ENCODE measurements at places on chromosomes 1 and 21.

- DNase-seq, result no peak
Observed at GRCh38 chr1:115827452-115828044, 13.4 kb downstream of the NHLH2 start.

DNA sequence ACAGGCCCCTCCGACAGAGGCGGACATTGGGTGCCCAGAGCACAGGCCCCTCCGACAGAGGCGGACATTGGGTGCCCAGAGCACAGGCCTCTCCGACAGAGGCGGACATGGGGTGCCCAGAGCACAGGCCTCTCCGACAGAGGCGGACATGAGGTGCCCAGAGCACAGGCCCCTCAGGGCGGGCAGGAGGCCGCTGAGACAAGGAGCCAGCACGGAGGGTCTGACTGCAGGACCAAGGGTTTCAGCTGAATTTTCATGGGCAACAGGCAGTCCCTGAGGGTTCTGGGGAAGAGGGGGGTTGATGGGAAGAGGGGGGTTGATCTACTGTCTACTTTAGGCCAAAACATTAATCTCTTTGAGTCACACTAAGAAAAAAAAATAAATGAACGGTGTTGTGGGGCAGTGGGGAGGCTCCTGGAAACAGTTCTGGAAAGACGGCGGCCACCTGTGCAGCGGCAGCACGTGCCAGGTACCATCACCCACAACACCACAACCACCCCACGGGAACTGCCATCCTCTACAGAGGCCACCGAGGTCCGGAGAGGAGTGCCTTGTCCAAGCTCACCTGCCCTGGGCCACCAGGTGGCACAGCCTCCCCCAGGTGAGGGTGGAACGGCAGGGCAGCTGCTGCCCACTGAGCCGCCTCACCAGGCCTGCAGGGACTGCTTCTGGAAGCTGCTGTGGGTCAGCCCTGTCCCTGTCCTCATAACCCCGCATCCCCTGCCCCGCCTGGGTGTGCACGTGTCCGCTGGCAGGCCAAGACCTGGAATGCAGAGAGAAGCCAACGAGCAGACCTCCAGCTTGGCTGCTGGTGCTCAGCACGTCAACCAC, 20.5 kb downstream of the PRDM15 start:
- no peak for DNase-seq

DNA sequence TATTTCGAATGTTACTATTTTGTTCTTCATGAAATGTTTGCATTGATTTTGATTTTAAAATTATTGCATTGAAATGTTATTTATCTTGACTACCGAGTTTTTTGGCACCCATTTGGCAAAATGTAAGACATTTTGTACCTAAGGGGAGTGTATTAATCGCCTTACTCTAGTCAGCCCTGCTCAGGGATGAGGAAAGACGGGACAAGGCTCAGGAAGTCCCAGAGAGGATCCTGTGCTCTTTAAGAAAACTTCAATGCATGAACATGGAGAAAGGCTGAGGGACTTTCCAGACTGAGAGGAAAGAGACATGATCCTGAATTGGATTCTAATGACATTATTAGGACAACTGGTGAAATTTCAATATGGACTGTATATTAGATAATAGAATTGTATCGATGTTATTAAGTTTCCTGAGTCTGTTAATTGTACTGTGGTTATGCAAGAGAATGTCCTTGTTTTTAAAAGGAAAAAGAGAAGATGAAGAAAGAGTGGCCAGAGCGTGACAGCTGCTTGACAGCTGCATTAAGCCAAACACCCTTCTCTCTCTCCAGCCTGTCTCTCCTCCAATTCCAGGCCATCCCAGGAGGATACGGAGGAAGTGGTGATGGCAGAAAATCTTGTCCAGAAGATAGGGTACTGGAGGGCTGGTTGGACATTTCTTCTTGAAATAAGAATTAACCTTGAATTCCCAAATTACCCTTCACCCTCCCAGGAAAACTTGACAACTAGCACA, 66.0 kb downstream of the PLEKHA6 start:
- no peak for DNase-seq

DNA sequence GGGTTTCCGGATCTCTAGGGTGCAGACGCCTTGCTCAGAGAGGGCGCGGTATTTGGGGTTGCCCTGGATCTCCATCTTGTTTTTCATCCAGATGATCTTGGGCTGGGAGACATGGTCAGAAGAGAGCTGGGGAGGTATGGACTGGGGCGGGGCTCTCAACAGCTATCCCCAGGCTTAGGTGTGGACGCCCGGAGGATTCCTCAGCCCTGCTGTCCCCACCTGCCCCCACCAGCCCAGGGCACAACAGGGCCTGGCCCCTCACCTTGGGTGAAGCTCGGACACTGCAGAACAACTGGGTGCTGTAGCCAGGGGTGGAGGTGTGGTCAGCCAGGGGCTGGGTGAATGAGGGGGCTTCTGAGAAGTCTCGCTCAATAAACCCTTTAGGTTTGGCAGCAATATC, 6.6 kb downstream of the MYBPH start:
- DNase-seq, result no peak

- no peak for DNase-seq
Observed at GRCh38 chr1:237507005-237507404, 383.7 kb downstream of the ZP4 start.

GRCh38 chr1:207883104-207883651, 27.7 kb downstream of the CD34 start:
- DNase-seq, result peak; percentile 30

GRCh38 chr1:62301726-62302390, 17.4 kb downstream of the KANK4 start:
- no peak for DNase-seq

GRCh38 chr1:66276218-66276617, 257.7 kb upstream of the SGIP1 start:
- DNase-seq, result peak; percentile 61

GRCh38 chr1:56963667-56964066, 2.1 kb downstream of the C8B start:
- DNase-seq, result no peak

DNA sequence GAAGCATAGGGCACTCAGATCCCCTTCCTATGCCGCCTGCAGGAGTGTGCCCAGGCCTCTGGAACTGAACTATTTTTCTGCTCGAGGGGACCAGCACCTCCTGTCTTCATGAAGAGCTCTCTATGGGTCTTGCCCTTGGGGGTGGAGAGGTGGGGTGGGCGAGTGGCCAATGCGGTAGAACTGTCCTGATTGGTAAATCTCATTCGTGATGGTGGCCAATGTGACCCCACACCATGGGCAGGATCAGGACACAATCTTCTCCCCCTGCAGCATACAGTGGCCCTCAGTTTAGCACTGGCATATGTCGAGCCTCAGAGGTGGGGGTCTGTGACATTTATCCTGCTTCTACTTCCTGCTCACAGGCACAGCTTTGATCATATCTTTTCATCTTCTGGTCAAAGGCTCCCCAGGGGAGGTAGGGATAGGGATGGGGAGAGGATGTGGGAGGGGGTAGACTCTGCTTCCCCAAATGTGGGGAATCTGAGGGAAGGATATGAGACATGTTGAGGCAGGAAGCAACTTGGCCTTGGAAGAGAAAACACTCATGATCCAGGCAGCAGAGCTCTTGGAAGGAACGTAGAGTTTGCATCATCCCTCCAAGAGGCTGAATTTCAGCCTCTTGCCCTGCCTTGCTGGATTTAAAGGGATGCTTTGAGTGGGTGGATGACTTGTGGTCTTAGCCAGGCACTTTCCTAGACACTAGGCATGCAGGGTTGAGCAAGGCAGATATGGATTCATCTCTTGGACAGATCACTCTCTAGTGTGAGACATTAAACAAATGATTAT, 81.8 kb downstream of the LAMC2 start:
- DNase-seq, result no peak

GRCh38 chr1:32501865-32502264, 37.0 kb downstream of the ZBTB8B start:
- no peak for DNase-seq

- DNase-seq, result no peak
Observed at GRCh38 chr1:29467989-29468900, 231.9 kb downstream of the PTPRU start.

DNA sequence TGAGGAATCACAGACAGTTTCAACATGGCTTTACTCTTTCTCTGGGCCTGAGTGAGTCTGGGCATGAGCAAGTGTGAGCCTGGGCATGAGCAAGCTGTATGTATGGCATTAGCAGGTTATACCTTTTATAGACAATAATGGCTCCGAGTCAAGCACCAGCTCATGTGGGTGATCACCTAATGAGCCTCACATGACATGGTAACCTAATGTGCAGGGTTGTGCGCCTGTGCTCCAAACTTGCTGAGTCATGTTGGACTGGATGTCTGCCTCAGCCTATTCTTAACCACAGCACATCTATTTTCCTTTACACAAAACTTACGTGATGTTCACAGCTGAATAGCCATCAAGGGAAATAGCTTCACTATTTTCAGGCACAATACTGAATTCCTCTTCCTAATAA, 236.2 kb upstream of the NRIP1 start:
- no peak for DNase-seq

DNA sequence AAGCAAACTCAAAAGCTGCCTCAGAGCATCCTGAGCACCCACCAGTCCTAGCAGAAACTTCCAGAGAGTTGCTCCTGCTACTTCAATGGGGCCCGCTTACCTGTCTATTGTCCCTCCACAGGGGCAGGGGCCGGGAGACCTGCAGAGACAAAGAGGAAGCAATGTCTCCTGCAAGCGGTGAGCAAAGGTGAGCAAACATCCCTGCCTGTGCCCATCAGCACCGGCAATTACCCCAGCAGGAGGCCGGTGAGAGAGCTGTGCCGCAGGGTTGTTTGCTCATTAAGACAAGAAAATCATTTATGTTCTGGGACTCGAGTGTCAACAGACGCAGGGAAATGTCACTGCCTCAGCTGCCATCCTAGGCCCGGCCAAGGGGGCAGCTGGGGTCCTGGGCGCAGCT, 53.8 kb upstream of the TARDBP start:
- DNase-seq, result no peak

GRCh38 chr1:16215882-16216753, 3.7 kb upstream of the ARHGEF19 start:
- DNase-seq, result peak; percentile 21

GRCh38 chr1:150311762-150312161, 9.6 kb upstream of the PRPF3 start:
- DNase-seq, result no peak

DNA sequence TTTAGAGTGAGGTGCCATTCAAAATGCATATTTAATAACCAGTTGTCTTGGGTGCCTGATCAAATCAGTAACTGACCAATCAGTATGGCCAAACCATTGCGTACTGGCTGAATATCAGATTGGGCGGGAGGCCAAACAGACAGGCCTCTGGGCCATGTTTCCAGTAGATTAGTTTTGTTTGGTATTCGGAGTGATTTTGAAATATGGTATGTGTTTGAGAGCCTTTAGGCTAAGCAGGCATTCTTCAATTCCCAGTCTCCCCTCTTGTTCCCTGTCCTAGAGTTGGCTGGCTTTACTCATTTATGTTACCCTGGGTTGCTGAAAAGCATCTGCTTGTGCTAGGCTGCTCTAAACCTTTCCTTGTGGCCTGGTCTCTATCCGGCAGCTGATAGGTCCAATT, 80.1 kb downstream of the BACH1 start:
- DNase-seq, result no peak

DNA sequence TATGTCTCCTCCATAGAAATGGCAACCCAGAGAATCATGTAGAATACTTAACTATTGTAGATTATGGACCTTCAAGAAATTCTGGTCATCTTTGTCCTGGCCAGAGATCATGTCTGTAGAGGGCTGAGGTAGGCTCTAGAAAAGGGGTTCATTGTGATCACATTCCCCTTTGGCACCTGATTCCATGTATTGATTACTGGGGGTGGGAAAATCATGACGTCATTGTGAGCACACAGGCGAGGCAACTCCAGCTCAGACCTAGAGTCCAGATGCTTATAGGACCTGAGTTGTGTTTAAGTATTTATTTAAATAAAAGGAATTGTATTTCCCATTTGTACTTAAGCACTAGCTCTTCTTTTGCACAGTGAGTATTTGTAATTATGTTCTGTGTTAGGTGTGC, 93.1 kb downstream of the OSBPL9 start:
- no peak for DNase-seq

- DNase-seq, result no peak
Observed at GRCh38 chr1:54397090-54397591, 9.1 kb downstream of the SSBP3 start.

DNA sequence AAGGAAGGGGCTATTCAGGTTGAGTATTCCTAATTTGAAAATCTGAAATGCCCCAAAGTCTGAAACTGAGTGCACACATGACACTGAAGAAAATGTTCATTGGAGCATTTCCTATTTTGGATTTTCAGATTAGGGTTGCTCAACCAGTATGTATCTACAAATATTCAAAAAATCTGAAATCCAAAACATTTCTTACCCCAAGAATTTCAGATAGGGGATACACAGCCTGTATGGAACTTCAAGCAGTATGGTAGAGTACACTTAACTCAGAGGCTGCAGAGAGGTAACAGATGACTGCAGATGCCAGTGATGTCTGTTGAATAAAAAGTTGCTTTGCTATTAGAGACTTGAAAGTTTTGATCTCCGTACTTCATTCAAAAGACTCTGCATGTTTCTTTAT, 19.0 kb downstream of the YTHDF2 start:
- DNase-seq, result no peak

DNA sequence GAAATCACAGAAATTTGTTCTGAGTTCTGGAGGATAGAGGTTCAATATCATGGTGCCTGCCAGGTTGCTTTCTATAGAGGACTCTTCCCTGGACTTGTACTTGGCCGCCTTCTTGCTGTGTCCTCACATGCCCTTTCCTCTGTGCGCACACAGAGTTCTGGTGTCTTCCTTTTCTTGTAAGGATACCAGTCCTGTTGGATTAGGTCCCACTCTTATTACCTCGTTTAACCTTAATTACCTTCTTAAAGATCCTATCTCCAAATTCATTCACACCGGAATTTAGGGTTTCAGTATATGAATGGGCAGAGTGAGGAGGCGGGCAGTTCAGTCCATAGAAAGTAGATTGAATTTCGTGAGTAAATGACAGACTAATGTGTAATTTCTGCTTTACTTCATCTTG, 413.9 kb downstream of the NCAM2 start:
- no peak for DNase-seq

GRCh38 chr1:240575981-240576662, 35.8 kb downstream of the GREM2 start:
- DNase-seq, result peak; percentile 84

DNA sequence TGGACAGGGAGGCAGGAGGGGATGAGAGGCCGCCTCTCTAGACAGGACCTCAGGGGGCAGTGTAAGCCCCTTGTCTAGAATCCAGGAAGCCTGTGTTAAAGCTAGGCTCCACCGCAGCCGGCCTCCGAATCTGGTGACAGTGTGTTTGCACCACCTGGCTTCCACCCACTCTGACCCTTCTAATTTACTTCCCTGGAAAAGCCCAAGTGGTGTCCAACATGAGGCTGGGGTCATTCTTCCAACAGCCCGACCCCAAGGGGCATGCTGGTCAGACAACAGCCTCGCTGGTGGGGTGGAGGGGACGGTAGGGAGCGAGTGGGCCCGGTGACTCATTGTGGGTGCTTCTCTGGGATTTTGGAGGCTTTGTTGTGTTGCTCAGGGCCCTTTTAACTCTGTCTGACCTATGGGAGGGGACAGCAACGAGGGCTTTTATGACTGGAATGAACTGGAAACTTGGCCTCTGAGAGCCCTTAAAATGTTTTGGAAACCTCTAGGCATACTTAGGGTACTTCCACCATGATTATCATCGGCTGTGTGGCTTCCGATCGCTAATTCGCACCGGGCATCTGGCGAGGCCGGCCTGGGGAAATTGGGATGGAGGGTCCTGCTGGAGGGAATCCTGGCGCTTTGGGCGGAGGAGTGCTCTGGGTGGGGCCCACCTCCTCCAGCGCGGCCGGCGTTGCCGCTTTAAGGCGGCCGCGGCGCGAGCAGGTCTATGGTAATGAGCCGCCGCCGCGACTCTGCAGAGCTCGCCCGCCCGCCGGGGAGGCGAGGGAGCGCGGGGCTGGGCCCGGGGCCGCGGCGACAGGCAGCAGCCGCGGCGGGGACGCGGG, at the start of gene CELSR2:
TSS of gene CELSR2 (plus strand) at position 743 of the 833 bp plus-strand sequence. CDS start 541 bp downstream, outside the sequence.
- peak; percentile 63 for DNase-seq

GRCh38 chr1:153510984-153511410, 24.8 kb downstream of the S100A6 start:
- DNase-seq, result peak; percentile 61
